ENCODE measurements at places on chromosomes 11 and 22. TPM values are rescaled to one million over a fixed set of nuclear protein-coding genes. Genes with fewer than 3 reads are reported as not detected.

DNA sequence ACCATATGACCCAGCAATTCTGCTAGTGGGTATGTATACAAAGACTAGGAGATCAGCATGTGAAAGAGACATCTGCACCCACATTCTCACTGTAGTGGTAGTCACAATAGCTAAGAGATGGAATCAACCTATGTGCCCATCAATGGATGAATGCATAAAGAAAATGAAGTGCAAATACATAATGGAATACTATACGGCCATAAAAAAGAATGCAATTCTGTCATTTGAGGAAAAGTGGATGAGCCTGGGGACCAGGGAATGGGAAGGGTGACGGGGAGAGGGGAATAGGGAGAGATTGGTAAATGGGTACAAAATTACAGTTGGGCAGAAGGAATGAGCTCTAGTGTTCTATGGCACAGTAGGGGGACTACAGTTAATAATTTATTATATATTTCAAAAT is 26.7 kb upstream of the SMIM38 start:
- DNase-seq, result no peak

The SLC1A2 gene
- 0.05 TPM for total RNA-seq

- DNase-seq, result no peak
Measured at GRCh38 chr22:19615867-19616581, 91.8 kb upstream of the CLDN5 start.

The PDE2A gene
- 0.71 TPM for total RNA-seq

DNA sequence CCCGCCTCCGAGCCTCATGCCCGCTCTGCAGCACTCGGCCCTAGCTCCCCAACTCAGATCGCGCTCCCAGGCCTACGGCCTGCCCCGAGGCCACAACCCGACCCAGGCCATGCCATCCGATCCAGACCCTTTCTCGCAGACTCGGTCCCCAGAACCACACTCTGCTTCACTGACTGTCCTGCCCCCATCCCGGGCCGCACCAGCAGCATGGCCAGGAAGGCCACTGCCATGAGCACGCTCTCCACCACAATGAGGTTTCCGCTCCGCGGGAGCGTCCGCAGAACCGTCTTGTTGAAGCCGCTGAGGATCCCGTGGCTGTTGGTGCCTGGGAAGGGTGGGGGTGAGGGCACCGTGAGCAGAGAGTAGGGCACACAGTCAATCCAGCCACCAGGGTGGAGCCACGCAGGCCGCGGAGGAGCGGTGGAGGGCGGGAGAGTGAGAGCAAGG is 6.4 kb downstream of the UNC93B1 start:
- DNase-seq, result no peak

- DNase-seq, result no peak
Measured at GRCh38 chr11:126190792-126191191, 20.7 kb downstream of the RPUSD4 start.

The HTR3B gene
- total RNA-seq, result not detected

Measured in activated T-cell treated with anti-CD3 and anti-CD28 coated beads, Interleukin-2, amount 50 U/mL, for 4 hours (primary cell).